ENCODE measurements at places on chromosomes 4 and X.

GRCh38 chrX:69093960-69094871 lies 71.0 kb downstream of the PJA1 start:
- peak; percentile 71 for DNase-seq

DNA sequence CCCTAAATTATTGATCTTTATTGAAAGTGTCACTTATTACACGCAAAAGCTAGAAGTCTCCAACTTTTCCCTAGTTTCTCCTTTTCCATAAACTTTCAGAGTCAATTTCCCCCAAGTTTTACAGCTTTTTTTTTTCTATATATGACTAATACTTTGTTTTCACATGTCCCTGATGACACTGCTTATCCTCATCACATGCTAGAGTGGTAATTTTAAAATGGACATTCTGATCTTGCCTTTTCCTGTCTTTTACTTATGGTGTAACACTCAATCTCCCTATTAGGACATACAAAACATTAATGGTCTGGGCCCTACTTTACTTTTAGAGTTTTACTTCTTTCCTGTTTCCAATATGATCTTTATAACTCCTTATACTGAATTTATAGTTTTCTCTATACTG lies 112.6 kb downstream of the ANK2 start:
- no peak for DNase-seq

DNA sequence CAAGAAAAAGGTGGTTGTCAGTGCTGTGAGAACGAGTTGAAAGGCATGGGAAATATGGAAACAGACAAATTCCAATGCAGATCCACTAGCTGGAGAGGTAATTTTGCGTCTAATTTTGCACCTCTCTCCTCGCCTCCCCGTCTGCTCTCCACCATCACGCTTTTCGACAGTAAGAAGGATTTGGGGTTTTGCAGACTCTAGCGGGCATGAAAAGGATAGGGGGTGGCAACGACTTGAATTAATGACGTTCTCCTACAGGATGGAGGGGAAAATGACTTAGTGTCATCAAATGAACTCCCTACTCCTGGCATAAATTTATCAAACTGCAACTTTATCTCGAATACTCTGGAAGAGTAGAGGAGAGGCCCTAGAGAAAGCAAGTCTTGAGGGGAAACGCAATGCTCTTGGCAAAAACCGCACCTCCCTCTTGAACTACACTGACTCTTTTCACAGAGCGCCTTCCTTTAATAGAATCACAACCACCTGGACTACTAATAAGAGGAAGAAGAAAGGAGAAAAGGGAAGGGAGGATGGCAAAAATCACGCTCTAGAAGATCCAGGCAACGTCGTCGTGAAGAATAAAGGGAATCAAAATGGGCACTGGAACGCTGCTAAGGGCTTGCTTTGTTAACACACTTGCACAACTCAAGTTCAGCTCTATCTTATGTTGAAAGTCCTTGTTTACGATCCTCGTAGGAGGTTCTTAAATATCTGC lies 871 bp upstream of the SLITRK2 start:
- DNase-seq = no peak

DNA sequence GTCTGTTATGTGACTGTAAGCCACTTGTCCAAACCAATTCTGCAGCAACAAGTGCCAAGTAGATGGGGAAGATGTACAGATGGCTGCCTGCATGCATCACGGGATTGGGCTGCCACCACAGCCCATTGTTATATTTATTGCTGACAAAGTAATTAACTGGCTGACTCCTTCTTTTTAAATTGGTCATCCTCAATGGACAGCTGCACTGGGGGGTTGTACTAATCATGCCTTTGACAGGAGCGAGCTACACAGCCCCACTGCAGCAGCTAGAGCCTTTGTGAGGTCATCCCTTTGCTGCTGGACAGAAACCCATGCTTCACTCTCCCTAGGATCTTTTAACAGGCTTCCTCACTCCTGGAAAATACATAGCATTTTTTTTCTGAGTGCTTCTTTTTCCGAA lies 146.7 kb upstream of the CXXC4 start:
- DNase-seq = no peak

GRCh38 chr4:186701273-186701672 lies 22.4 kb downstream of the FAT1 start:
- DNase-seq = peak; percentile 21

GRCh38 chr4:174120446-174121295 lies 162.8 kb downstream of the FBXO8 start:
- DNase-seq = peak; percentile 40

GRCh38 chr4:186886759-186887158 lies 163.1 kb upstream of the FAT1 start:
- no peak for DNase-seq

DNA sequence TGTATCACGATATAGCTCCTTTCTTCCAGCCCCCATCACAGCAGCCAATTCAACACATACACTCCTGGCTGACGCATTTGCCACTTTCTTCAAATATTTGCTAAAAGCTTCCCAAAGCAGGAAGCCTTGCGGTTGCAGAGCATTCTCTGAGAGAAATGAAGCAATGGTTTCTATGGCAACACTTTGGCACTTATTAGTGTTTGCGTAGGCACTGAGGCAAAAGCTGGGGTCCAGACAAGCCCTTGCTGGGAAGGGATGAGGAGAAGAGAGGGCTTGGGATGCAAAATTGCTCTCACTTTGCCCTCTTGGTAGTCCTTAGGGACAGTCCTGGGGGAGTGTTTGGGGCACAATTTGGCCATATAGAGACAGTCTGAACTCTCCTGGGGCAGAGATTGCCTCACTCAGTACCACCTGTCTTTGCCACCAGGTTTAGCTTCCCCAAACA lies 55.0 kb upstream of the PAK3 start:
- peak; percentile 50 for DNase-seq

GRCh38 chrX:48021026-48021900 lies 14.5 kb downstream of the SPACA5 start:
- peak; percentile 66 for DNase-seq

GRCh38 chrX:97039363-97040029 lies 155.8 kb downstream of the RPA4 start:
- no peak for DNase-seq

DNA sequence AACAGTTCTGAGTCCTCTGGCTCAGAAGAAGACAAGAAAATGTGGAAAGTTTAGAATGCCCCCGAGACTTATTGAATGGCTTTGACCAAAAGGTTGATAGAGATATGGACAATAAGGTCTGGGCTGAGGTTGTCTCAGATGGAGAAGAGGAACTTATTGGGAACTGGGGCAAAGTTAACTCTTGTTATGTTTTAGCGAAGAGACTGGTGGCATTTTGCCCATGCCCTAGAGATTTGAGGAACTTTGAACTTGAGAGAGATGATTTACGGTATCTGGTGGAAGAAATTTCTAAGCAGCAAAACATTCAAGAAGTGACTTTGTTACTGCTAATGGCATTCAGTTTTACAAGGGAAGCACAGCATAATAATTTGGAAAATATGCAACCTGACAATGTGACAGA lies 1549.3 kb upstream of the ADGRL3 start:
- DNase-seq = no peak

- no peak for DNase-seq
Observed at GRCh38 chr4:151568966-151569365, 160.0 kb downstream of the FHIP1A start.

GRCh38 chr4:32207456-32207855 lies 1487.3 kb downstream of the PCDH7 start:
- DNase-seq = no peak

GRCh38 chr4:118154649-118155048 lies 120.4 kb downstream of the NDST3 start:
- DNase-seq = no peak

GRCh38 chrX:72060196-72060920 lies 71.4 kb downstream of the RTL5 start:
- no peak for DNase-seq

GRCh38 chr4:156685308-156685707 lies 286.3 kb downstream of the PDGFC start:
- no peak for DNase-seq

GRCh38 chr4:82042042-82042441 lies 331.7 kb downstream of the HNRNPD start:
- DNase-seq = no peak

- DNase-seq = no peak
Observed at GRCh38 chr4:3706111-3706511, 60.1 kb upstream of the ADRA2C start.

GRCh38 chrX:32678487-32678886 lies 532.9 kb downstream of the DMD start:
- DNase-seq = no peak

GRCh38 chr4:126318376-126318775 lies 1003.6 kb downstream of the FAT4 start:
- no peak for DNase-seq

- no peak for DNase-seq
Observed at GRCh38 chrX:42837747-42838146, 59.8 kb upstream of the PPP1R2C start.

DNA sequence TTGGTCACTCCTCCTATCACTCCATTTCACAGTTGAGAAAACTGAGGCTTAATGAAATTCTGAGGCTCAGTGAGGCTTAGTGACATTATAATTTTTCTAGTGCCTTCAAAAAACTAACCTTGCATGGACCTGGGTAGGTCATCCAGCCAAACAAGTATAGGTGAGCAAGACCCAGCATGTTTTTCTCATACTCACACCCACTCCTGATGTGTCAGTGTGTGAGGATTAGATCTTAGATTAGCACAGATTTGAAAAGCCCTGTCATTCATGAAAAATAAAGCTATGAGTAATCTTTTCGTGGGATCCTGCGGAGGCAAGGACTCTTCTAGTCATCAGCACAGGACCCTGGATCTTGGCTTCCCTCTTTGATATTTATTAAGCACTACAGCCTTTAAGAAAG lies 146.7 kb downstream of the CHIC2 start:
- no peak for DNase-seq

DNA sequence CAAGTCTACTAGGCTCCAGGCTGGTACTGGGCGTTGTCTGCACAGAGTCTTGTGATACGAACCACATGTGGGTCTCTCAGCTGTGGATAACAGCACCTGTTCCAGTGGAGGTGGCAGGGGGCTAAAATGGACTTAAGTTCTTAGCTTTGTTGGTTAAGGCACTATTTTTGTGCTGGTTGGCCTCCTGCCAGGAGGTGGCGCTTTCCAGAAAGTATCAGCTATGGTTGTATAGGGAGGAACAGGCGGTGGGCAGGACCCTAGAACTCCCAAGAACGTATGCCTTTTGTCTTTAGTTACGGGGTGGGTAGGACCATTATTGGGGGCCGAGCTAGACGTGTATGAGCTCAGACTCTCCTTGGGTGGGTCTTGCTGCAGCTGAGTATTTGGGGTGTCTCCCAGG lies 1138.4 kb downstream of the PCDH19 start:
- no peak for DNase-seq

GRCh38 chr4:109590905-109591304 lies 30.9 kb downstream of the MCUB start:
- no peak for DNase-seq

DNA sequence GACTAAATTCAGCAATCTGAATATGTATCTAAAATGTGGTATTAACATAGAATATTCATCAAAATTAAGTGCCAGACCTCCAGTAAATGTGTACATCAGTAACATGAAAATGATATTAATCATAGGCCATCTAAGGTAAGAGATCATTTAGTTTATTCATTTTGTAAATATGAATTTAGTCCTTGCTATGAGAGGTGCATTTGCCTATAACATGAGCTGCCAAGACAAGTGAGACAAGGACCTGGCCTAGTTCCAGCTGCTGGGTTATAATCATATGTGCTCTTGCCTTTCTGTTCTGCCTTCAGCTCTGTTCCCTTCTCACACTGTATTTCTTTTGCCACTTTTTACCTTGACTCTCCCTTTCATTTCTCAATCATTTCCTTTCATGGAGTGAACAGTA lies 160.0 kb downstream of the STIM2 start:
- no peak for DNase-seq

GRCh38 chrX:33741807-33742206 lies 390.3 kb downstream of the FAM47A start:
- no peak for DNase-seq

DNA sequence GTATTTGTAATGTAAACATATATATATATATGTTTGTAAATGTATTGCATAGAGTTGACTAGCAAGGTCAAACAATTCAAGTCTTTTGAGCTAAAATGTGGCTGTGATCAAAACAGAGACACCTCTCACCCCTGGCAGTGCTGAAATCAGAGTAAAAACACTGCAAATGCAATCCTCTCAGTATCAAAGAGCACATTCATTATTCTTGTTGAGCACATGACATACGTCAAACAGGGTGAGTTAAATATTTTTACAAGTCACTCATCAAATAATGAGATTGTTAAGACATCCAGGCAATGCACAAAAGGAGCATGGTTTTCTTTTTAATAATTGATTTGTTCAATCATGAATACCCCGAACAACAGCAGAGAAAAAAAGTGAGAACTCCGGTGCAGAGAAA lies 114.1 kb upstream of the KCNIP4 start:
- no peak for DNase-seq

DNA sequence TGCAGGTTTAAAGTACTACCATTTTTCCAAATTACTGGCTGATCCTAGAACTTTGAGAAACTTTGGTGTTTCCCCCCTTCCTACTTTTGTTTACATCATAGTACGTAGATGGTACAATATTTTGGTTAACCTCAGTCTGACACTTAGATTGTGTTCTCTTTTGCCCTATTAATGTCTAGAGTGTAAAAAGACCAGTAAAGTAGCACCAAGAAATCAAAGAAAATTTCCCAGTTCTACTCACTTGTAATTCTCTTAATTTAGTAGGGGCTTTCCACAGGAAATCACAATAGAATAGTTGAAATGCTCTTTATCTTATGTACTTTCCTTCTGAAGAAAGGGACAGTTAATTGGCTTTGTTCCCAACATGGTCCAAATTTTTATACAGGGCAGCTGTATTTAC lies 51.6 kb downstream of the NFKB1 start:
- no peak for DNase-seq

DNA sequence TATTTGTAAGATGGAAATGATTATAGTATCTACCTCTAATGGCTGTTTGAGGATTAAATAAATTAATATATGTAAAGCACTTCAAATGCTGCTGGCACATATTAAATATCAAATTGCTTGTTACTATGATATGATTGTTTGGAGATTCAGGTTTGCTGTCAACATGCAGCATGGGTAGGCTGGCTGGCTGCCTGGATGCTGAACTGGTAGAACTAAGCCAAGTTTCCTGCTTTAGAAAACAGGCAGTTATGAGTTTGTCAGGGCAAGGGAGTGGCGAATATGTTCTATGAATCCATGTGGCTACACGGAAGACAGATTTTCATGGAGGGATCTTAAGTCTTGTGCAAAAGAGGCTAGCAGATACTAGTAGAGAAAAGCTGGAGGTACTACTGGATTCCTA lies 239.6 kb downstream of the GBA3 start:
- DNase-seq = no peak

GRCh38 chr4:42252315-42252714 lies 99.9 kb upstream of the BEND4 start:
- no peak for DNase-seq

GRCh38 chr4:64883087-64883807 lies 474.0 kb upstream of the TECRL start:
- DNase-seq = no peak

DNA sequence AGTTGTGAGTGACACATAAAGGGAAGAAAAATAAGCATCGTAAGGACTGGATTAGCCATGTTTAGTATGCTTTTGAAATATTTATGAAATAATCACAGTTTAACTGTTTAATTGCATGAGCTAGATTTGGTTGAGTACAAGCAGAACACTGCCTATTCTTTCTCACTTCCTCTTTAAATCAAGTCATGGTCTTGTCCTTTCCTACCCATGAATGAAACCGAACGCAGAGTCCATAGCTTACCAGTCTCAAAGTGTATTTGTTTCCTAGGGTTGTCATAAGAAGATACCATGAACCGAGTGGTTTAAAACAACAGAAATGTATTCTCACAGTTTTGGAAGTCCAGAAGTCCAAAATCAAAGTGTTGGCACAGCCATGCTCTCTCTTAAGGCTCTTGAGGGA lies 684.0 kb upstream of the MAGEB2 start:
- no peak for DNase-seq

All from AG08396 (cell line).